ENCODE measurements at places on chromosomes 2 and 18.
A peak's percentile ranks its signal among the peaks of the same experiment; 100 is the strongest.

- no peak for DNase-seq
Observed at GRCh38 chr18:52523566-52523965, 183.6 kb downstream of the DCC start.

DNA sequence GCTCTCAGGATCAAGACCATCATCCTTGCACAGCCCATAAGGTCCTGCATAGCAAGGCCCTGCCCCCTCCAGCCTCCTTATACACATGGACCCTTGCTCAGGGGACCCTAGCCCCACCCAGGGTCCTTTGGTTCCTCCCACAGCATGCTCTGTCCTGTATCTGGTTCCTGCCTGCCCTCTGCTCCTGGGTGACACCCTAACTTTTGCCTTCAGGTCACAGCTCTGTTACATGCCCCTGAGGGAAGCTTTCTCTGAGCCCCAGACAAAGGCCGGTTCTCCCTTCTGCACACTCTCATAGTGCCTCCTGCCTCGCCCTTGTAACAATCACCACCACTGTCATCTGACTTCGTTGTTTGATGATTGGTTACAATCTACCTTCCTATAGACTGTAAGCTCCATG lies 204.8 kb downstream of the SMAD2 start:
- no peak for DNase-seq

DNA sequence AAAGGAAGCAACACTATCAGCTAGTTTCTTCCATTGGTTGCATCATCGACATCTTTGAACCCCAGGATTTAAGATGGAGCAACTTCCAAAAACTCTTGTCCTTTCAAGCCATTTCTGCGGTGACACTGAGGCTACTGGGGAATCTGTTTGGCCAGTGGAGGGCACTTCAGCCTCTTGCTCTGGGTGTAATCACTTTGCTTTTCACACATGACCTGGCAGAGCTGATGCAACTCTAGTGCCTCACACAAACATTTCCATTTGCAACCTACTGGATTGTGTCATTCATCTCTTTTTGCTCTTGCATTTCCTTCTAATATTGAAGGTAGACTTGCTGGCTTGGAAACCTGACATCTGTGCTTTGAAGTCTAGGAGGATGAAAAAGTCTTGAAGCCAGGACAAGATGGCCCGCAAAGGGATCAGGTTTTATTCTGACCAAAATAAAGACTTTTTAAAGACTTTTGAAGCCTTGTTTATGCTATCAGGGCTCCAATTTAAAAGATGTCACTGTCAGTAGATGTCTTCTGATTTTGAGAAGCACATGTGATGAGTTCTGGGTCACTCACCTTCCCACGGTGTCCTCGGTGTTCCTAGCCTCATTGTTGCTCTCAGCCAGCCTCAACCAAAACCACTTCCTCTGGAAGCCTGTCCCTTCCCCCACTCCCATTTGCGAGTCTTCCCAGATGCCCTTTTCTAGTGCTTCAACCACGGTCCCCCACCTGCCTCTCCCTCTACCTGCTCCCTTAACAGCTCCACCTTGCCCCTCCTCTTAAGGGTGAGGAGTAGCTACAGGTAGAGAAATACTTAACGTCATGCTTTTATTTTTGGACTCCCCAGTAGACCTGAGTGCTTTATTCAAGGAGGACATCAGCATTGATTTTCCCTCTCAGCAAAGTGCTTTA lies 69.7 kb upstream of the KCNE4 start:
- DNase-seq, result peak; percentile 17

DNA sequence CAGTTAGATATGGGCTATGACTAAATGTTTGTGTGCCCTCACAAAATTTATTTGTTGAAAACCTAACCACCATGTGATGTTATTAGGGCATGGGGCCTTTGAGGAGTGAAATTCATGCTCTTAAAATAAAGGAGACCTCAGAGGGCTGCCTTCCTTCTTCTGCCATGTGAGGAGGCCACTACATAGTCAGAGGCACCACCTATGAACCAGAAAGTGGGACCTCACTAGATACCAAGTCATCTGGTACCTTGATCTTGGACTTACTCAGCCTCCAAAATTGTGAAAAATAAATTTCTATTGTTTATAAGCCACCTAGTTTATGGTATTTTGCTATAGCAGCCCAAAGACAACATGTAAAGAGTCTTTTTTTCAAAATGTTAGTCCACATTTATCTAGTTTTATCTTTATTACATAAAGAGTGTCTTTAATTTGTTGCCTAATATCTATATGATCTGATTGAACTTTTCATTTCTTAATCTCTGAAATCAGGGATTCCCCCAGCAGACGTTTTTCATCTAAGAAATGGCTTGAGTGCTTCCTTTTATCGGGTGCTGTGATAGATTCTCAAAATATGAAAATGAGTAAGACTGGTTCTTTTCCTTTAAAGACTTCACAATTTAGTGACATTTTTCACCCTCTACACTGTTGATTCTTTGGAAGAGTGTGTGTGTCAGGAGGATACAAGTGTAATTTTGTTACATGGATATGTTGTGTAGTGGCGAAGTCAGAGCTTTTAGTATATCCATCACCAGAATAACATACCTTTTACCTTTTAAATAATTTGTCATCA lies 34.2 kb downstream of the PMS1 start:
- no peak for DNase-seq

DNA sequence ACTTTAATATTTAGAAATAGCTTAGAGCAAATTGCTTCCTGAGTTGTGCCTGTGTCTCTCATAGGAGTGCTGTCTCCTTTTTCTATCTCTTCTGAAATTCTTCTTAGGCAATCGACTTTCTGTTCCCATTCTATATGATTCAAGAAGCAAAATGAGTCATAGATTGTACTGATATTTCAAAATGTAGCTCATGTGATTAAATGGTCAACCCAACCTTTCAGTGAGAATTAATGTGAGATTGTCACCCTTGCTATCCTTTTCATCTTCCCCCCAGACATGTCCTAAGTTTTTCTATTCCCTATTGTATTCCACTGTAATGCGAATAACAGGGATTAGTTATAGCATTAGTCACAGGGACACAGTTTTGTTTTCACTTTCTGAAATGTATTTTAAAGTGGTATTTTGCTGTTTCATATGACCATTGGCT lies 413.6 kb downstream of the THSD7B start:
- no peak for DNase-seq

GRCh38 chr18:10432781-10433180 lies 21.7 kb upstream of the APCDD1 start:
- DNase-seq, result no peak

DNA sequence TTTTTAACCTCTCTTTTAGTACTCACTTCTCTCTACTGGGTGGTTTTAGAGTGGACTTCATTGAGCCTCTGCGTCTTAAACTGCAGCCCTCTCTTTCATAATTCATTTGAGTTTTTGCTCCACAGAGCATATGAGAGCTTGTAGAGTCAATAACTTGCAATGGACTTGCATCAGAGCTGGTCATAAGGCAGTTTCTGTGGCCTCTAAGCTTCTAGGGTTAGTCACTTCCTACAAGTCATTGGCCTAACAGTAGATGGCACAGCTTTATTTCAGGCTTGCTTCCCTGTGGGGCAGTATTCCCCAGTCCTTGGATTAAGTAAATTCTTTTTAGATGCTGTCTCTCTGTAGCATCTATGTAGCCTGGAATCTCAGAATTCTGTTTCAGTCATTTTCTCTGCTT lies 1435.7 kb downstream of the LRP1B start:
- no peak for DNase-seq

- no peak for DNase-seq
Observed at GRCh38 chr2:100244881-100245605, 77.3 kb downstream of the LONRF2 start.

GRCh38 chr2:112884869-112885505 lies 26.0 kb upstream of the IL37 start:
- peak; percentile 54 for DNase-seq

GRCh38 chr2:174729797-174730697 lies 34.2 kb downstream of the CHRNA1 start:
- no peak for DNase-seq

GRCh38 chr2:157933160-157933920 lies 57.2 kb upstream of the ACVR1 start:
- DNase-seq, result peak; percentile 11

DNA sequence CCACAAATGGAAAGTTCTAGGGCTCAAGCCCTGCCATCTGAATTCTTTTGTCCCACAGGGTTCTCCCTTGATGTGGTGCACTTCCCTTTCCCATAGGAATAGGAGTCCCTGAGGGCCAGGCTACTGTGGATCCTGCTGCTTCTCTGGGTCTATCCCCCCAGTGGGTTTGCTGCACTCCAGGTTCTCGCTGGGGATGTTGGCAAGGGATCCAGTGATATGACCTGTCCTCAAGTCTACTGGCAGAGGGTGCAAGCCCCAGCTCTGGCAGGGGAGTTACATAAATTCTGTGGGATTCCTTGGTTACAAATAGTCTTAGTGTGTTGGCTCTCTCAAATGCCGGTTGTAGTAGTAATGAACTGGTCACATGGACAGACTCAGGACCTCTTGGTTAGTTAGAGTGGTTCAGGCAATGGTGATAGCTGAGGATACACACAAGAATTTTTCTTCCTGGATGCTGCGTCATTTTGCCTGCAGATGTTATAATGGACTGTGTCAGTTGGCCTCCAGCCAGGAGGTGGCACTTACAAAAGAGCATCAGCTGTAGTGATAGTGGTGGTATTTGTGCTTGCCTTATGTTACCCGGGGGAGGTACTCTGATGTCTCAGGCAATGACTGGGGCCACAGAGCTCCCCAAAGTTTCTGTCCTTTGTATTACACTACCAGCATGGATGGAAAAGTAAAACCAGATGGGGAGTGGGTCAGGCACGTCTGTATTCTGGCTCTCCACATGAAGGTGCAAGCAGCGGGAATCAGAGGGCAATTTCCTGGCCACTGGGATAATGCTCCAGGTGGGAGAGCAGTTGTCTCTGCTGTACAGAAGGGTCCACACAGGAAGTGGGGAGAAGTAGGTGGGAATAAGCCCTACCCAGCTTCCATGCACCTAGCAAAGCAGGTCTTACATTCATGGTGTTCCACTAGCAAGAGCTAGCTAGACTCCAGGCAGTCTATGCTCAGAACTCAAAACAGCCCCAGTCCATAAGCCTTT lies 267.9 kb downstream of the SOX11 start:
- no peak for DNase-seq

DNA sequence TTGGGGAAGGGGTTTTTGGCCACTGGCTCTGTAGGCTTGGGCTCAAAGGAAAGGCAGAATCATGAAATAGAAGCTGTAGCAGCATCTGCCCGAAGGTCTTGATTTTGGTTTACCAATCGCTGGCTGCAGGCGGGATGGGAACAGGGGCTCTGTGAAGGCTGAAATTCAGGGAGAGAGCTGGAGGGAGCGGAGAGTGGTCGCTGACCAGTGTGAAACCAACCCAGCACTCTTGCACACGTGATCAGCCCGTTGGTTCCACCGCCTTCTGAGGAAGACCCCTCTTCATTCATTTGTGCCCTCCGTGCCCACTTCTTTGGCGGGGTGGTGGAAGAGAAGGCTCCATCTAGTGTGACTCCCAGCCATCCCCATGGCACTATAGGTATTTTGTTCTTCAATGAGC lies 82.6 kb downstream of the KLHL29 start:
- DNase-seq, result no peak

- DNase-seq, result no peak
Observed at GRCh38 chr2:109447776-109448175, 166.0 kb downstream of the SEPTIN10 start.

DNA sequence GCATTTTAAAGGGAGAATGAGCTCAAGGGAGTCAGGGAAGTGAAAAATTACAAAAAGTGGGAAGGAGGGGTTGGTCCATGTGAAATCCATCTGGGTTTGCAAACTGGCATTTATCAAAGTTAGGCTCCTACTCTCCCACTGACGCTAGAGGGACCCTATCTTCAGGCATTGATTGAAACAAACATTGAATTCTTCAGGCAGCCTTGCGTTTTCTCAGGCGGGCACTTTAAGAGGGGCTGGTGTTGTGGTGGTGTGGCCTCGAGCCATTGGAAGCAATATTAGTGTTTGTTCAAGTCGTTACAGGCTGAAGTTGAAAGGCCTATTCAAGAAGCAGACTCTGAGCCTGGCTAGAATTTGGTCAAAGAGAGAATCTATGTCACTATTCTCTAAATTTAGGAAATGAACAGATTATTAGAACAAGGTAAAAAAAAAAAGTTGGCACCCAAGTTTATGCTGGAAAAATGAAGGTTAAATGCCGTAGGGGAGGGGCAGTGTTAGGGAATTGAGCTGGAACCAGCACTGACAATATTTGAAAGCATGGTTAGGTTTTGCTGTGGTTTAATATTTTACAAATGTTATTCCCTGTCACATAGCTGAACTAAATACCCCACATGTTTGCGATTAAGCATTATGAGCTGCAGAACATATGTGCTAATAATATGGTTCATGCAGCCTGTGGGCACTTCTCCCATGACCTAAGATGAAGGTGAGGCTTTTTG lies 36.8 kb downstream of the STON1 start:
- no peak for DNase-seq
